T-helper 2 cell (primary cell): ENCODE measurements at places on chromosomes 1 and 21.

GRCh38 chr21:45396620-45396995, 8.4 kb upstream of the COL18A1 start:
- no peak for DNase-seq

- no peak for DNase-seq
Observed at GRCh38 chr1:183953031-183953430, 84.5 kb downstream of the COLGALT2 start.

- no peak for DNase-seq
Observed at GRCh38 chr1:87436534-87436933, 107.9 kb downstream of the LMO4 start.

DNA sequence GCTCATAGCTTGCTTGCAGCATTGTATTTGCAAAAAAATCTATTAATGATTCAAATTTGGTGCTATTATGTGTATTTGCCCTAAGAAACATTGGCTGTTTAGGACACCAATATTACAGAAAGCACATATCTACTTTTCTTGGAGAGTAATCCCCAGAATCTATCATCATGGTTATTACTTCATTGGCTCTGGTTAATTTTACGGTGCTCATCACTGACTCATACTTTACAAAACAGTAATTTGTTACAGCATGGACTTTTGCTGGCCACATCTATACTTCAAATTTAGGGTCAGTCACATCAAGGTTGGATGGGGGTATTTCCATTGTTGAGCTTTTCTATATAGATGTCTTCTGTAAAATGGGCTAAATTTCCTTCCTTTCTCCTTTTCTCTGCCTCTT, 45.7 kb downstream of the SH3GLB1 start:
- DNase-seq, result no peak

DNA sequence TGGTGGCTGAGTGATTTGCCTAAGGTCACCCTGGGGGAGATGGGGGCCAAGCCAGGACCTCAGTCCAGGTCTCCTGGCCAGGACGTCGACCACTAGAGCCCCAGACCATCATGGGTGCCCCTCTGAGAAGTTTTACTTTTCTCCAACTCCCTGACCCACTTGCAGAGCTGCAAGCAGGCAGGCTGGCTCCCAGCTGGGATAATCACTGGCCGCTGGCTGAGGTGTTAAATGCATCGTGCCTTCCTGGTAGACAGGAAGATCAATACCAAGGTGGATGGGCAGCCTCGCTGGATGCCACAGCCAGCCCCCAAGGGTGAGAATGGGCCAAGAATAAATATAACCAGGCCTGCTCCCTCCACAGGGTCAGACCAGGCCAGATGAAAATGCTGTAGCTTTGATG, 106.2 kb downstream of the EPHB2 start:
- no peak for DNase-seq

GRCh38 chr1:234972411-234973191, 156.0 kb downstream of the TOMM20 start:
- no peak for DNase-seq

GRCh38 chr1:39395357-39395831, 96.0 kb upstream of the BMP8A start:
- DNase-seq, result no peak

DNA sequence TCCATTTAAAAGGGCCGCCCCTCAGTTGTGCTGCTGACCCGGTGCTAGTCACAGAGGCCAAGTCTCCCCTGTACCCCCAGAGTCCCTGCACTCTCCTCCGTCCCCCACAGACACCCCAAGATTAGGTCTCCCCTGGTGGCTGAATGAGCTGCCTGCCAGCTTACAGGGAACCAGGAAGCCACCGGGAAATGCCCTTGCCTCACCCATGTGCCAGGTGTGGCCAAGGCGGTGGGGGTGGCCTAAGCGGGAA, 32.7 kb downstream of the HSPG2 start:
- no peak for DNase-seq

DNA sequence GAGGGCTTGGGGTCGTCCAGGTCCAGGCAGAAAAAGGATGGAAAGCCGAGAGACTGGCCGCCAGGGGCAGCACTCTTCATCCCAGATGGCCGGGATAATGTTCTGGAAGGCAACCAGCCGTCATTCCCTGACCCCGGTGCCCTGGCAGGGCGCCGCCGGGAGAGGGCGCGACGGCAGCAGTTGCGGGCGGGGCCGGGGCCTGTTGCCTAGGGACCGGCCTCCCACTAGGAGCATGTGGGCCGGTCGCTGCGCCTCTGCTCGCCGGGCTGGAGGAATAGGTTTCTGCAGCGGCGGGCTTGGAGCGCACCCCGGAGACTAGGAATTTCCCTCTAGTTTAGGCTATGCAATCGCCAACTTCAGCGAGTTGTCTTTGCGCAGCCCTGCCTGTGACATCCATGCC, 11.0 kb downstream of the DMRTB1 start:
- DNase-seq, result no peak

DNA sequence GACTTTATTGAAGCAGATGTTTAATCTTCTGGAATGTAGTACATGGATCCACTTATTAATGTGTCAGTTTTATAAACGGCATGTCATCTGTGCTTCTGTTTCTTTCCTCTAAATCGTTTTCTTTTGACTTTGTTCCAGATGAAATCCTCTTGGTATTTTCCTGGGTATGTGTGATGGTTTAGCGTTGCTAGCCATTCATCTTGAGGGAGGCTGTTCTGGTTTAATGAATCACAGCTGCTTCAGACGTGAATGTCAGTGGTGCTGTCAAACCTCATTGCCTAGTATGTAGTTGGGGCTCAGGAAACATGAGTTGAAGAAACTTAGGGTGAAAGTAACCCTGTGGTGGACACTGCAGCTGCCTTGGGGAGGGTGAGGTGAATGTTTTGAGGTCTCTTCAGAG, 33.2 kb downstream of the KCNK1 start:
- no peak for DNase-seq

GRCh38 chr1:210335001-210335400, 6.3 kb downstream of the HHAT start:
- no peak for DNase-seq

GRCh38 chr1:94727846-94728715, 92.1 kb upstream of the SLC44A3 start:
- no peak for DNase-seq

GRCh38 chr1:100050139-100050538, 80.3 kb downstream of the SLC35A3 start:
- DNase-seq, result no peak

GRCh38 chr1:101595881-101596374, 359.1 kb downstream of the S1PR1 start:
- no peak for DNase-seq

GRCh38 chr1:231663211-231663792, 36.7 kb downstream of the DISC1 start:
- no peak for DNase-seq

GRCh38 chr21:46413365-46413696, 45.4 kb upstream of the DIP2A start:
- no peak for DNase-seq

GRCh38 chr1:180210008-180210620, 19.9 kb upstream of the LHX4 start:
- DNase-seq, result no peak

- DNase-seq, result no peak
Observed at GRCh38 chr1:190849346-190849745, 371.7 kb upstream of the BRINP3 start.

DNA sequence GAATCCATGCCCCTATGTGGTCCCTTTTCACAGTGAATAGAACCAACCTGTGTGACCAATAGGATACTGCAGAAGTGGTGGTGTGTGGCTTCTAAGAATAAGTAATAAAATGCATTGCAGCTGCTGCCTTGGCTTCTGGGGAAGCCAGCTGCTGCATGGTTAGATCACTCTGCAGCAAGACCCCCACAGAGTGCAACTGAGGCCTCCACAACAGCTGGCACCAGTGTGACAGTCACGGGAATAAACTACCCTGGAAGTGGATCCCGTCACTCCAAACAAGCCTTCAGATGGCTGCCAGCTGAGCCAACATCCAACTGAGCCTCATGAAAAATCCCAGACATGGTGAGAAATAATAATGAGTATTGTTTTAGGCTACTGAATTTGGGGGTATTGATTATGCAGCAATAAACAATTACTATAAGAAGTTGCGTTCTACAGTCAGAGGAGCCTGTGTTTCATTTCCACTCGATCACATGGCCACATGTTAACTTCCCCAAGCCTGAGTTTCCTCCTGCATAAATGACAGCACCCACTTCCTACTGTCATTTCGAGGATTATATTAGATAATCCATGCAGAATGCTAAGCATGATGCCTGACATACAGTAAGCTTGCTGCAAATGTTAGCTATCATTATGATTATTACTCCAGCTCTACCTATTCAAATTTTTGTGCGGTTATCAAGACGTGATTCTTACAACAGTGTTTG, 20.8 kb upstream of the COG2 start:
- no peak for DNase-seq

DNA sequence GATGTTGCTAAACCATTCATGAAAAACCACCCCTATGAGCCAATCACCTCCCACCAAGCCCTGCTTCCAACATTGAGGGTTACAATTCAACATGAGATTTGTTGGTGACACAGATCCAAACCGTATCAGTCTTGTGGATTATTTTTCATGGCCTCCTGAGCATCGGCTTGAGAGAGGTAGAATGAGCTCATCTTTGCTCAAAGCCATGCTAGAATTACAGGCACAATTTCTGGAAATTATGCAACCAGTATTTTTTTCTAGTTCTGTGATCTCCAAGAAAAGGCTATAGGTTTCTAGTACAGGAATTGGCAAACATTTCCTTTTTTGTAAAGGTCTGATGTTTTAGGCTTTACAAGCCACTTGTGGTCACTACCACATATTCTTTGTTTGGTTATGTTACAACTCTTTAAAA, 219.4 kb downstream of the DUSP10 start:
- no peak for DNase-seq

- DNase-seq, result no peak
Observed at GRCh38 chr1:115476616-115477015, 138.6 kb upstream of the NGF start.

- no peak for DNase-seq
Observed at GRCh38 chr1:67192902-67193301, 26.6 kb downstream of the IL23R start.

GRCh38 chr1:10361515-10361914, 37.3 kb upstream of the PGD start:
- no peak for DNase-seq

GRCh38 chr1:166933140-166933539, 42.2 kb downstream of the ILDR2 start:
- no peak for DNase-seq

DNA sequence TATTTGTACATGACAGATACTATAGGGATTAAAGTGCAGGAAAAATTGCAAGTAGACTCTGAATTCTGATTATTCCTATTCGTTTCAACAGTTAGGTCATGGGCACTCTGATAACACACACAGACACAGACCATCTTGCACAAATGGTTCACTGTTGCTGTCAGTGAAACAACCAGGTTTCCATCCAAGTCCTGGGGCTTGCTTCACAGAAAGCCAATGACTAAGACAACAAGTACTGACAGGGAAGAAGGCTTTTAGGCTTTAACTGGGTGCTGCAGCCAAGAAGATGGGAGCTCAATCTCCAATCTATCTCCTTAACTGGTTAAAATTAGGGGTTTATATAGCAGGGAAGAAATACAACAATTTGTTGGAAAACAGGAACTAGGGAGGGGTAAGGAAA, 57.6 kb downstream of the RIMS3 start:
- no peak for DNase-seq

- DNase-seq, result peak; percentile 47
Observed at GRCh38 chr1:58780836-58781452, 2.9 kb downstream of the JUN start.

GRCh38 chr21:41974752-41975053, 20.9 kb upstream of the C2CD2 start:
- no peak for DNase-seq

DNA sequence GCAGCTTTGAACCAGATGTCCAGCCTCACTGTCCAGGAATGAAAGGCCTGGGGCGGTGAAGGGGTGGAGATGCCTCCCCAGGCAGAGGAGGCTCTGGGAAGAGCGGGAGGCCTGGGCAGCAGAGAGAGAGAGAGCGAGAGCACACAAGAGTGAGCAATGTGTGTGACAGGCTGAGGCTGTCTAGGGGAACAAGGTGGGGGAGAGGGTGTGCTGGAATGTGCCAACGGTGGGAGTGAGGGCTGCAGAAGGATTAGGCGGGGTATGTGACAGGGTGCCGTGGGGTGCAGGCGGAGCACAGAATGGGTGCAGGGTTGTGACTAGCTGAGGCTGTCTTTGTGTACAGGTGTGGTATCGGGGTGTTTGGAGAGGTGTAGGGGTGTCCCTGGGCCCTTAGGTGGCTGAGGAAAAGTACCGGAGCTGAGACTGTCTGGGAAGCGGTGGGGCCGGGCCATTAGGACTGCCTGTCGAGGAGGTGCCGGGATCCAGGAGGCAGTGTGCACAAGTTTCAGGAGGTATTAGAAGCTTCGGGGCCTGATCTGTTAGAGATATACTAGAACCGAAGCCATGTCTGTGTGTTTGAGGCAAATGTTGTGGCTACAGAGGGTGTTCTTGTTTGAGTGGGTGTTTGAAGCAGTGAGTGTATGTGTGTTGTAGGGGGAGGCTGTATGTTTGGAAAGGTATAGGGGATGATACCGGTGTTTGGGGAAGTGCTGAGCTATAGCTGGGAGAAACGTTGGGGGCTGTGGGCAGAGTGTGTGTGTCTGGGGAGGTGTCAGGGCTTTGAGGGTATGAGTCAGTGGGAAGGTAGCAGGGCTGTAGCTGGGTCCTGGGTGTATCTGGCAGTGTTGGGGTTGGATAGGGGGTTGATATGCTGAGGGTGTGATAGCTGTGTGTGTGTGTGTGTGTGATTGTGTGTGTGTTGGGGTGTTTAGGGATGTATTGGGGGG, 9.1 kb downstream of the AHDC1 start:
- DNase-seq, result no peak

- no peak for DNase-seq
Observed at GRCh38 chr1:12622506-12622905, 4.5 kb upstream of the DHRS3 start.

DNA sequence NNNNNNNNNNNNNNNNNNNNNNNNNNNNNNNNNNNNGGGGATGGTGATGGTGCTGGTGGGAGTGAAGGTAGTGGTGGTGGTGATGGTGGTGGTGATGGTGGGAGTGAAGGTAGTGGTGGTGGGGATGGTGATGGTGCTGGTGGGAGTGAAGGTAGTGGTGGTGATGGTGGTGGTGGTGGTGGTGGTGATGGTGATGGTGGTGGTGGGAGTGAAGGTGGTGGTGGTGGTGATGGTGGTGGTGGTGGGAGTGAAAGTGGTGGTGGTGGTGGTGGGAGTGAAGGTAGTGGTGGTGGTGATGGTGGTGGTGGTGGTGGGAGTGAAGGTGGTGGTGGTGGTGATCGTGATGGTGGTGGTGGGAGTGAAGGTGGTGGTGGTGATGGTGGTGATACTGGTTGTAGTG, 93.6 kb downstream of the CRYAA start:
- no peak for DNase-seq
